Fibroblast of skin of abdomen (primary cell): ENCODE measurements at places on chromosomes 12 and 14.
A peak's percentile ranks its signal among the peaks of the same experiment; 100 is the strongest.

DNA sequence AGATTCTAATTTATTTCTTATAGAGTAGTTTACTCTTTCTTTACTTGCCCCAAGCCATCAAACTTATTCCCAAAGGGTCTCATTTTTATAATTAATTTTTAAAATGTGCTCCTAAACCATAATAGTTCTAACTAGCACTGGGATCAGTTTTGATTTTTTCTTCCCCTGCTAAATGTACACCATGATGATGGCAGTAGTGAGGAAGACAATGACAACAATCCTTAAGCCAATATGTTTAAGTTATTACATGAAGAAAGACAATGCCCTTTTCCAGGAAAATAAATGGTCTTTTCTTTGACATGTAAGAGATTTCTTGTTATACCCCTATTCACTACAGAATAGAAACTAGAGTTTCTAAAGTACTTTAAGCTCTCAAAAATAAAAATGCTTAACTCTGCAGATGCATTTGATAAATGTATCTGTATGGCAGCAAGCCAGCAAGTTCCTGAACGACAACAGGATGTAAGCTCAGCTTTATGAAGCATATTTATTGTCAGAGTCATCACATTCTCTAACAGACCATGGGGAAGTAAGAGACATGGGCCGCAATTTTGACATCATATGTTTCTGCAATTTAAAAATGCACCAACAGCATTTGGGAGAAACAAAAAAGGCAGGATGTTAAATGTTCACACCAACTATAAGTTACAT lies 36.0 kb upstream of the SNX6 start:
- DNase-seq, result peak; percentile 98

DNA sequence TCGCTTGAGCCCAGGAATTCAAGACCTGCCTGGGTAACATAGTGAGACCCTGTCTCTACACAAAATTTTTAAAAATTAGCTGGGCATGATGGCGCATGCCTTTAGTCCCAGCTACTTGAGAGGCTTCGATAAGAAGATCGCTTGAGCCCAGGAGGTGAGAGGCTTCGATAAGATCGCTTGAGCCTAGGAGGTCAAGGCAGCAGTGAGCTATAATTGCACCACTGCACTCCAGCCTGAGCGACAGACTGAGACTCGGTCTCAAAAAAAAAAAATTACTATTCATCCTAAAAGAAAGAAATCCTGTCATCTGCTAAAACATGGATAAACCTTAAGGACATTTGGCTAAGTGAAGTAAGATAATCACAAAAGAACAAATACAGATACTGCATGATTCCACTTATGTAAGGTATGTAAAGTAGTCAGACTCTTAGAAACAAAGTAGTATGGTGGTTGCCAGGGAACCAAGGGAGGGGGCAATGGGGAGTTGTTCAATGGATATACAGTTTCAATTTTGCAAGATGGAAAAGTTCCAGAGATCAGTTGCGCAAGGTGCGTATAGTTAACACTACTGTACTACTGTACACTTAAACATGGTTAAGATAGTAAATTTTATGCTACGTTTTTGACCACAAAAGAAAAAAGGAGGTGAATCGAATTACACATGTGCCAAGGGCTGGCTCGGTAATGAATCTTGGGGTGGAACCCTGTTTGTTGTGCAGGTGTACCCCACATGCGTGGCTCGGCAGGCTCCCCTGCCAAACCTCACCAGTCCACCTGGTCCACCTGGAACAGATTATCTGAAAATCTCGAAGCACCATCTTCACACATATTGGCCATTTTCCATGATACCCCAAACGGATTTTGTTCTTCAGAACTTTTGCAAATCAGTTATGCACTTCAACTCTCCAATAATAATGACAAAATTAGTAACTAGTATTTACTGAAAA lies 18.3 kb upstream of the ATP2A2 start:
- DNase-seq, result peak; percentile 77

DNA sequence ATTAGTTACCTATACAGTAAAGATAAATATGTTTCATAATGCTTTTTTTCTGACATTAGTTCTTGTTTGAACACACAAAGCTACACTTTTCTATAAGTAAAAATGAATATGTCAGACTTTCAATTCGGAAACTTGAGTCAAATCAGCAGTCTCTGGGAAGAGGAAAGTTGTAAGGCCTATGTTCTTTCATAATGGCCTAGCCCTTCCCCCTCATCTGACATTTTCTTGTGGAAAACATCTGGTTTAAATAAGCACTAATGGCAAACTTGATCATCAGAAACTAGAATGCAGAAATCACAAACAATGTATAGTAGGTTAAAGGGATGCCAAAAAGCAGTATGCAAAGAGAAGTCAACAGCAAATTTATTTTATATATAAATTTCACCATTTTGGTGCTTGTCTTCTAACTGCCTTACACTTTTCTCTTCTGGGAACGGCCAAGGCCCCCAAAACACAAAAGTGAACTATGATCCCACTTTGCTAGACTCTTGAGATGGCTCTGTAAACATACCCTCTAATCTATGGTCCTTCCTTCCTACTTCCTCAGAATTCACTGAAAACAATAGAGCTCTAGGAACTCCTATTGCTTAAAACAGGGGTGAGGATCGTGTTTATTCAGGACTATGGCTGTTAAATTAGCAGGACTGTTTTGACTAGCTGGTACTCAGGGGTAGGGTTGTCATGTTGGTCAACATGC lies 444.1 kb downstream of the RAD51B start:
- peak; percentile 74 for DNase-seq

DNA sequence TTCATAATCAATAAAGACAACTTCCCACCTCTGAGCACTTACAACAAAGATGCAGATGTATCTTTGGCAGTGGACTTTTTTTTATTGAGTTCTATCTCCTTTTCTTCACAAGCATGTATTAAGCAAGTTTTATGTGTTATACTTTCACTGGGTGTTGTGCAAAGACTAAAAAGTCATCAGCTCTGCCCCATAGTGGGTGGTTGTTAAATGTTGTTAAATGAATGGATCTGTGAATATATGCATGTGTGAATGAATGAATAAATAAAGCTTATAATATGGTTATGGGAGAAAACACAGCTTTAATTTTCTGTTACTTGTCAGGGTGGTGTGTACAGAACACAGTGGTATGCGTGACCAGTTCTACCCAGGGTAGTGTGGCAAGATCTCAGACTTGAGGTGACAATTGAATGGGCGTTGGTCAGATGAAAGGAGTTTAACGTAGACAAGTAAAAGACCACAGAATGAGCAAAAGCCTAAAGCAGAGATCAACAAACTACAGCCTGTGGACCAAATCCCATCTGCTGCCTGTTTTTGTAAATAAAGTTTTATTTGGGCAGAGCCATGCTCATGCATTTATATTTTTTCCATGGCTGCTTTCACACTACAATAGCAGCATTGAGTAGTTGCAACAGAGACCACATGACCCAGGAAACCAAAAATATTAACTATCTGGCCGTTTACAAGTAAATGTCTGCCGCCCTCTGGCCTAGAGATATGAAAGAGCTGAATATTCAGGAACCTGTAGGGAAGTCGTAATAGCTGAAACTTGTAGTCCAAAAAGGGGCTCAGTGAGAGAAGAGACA lies 207.4 kb upstream of the EEA1 start:
- DNase-seq, result no peak

DNA sequence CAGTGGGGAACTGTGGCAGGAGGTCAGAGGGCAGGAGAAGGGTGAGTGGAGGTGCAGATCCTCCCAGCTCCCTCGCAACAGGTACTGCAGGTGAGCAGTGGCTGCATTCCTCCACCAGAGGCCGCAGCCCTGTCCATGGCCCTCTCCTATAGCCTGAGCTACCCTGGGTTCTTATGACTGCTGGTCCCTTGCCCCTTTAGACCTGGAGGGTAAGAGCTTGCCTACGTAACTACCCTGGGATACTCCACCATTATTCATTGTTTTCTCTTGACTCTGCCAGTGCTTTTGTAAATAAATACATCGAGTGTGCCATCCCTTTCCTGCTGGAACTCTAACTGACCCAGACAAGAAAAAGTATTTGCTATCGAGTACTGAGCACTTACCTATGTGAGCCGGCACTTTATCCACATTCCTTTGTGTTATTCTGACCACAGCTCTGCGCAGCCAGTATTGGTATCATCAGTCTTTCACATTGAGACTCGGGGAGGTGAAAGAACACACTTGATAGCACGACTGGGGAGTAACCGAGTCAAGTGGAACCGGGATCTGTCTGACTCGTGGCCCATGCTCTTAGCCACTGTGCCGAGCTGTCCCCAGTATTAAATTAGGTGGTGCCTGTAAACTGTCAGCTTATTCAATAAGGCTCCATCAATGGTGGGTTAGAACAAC lies 38.5 kb downstream of the LTBP2 start:
- no peak for DNase-seq
